ENCODE measurements at places on chromosomes 5 and 9.

DNA sequence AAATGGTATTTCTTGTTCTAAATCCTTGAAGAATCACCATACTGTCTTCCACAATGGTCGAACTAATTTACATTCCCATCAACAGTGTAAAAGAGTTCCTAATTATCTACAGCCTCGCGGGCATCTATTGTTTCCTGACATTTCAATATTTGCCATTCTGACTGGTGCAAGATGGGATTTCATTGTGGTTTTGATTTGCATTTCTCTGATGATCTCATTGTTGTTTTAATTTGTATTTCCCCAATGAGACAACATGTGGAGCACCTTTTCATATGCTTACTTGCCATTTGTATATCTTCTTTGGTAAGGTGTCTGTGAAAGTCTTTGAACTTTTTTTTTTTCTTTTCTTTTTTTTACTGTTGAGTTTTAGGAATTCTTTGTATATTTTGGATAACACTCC lies 473.6 kb downstream of the KCTD16 start:
- no peak for DNase-seq

- DNase-seq: no peak
Measured at GRCh38 chr5:106397700-106398099, 1273.0 kb downstream of the EFNA5 start.

DNA sequence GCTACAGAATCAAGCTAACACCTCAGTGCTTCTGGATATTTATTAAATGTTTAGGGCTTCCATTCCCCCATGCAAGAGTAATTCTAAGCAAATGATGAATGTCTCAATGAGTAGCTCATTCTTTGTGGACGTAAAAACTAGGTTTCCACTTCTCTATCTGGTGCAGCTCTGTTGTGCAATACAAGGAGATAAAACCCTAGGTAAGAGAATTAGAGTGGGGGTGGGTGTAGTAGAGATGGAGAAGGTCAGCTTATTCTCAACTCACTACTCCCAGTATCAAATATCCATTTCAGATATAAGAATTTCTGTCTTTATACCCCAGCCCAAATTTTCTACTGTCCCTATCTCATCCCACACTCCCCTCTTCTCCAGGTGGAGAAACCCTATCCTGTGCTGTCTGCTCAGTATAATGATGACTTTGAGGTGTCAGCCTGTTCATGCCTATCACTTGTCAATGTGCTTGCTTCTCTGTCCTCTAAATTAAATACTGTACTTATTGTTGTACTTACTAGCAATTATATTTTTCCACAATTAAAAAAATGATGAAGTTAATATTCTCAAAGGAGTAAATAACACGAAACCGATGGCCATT lies 4.3 kb upstream of the FYB1 start:
- no peak for DNase-seq

- DNase-seq: peak; percentile 28
Measured at GRCh38 chr9:83622939-83623678, at the start of gene IDNK. Gene IDNK (plus strand): TSS chr9:83623143. CDS start chr9:83623172, 29 bp downstream.

- no peak for DNase-seq
Measured at GRCh38 chr5:28313953-28314352, 1275.6 kb upstream of the CDH9 start.

DNA sequence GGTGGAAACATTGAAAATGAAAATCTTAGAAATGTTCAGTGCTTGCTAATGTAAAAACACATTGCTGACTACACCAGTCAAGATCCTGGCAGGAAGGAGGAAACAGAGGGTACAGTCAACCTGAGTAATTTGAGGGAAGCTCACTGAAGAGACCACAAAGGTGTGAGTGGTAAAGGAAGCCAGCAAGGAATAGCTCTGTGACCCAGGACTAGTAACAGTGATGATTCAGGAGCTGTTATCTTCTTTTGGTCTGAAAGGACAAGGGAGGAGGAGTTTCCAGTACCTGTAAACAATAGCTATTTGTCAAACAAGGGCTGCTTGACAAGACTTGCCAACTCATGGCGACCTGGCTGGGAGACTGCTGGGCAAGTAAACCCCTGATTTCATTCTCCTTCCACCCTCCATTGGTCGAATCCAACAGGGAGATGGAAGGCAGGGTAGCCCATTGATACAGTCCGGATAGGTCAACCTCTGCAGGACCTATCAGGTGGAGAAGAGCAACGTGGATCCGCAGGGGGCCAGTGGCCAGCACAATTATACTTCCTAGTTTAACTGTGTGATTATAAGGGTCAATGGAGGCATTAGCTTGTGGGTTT lies 68.1 kb downstream of the MAMDC2 start:
- no peak for DNase-seq

DNA sequence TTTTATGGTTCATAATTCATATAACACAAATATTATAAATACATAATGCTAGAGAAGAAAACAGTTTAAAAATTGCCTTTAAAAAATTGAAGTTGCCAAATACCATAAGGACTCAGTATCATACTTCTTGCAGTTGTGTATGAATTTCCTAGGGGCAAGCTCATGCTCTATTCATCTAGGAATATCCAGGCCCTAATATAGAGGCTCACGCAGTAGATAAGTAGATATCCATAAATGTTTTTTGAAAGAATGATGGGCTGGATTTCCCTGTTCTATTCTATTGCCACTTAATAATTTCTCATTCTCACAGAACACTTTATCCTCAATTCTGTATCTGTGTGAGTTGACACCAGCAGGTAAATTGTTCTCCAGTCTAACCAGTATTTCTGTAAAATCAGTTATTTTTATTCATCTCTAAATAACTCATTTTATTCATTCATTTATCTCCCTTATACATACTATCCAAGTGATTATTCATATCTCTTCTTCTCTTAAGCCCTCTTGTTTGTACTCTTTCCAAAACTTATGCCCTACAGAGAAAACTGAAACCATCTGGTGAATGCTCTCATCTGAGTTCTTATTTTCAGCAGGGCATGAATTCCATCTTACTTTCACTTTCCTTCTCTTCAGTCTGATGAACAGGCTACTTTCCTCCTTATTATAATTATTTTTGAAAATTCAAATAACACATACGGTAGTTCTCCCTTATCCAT lies 97.1 kb downstream of the SLC44A1 start:
- no peak for DNase-seq

DNA sequence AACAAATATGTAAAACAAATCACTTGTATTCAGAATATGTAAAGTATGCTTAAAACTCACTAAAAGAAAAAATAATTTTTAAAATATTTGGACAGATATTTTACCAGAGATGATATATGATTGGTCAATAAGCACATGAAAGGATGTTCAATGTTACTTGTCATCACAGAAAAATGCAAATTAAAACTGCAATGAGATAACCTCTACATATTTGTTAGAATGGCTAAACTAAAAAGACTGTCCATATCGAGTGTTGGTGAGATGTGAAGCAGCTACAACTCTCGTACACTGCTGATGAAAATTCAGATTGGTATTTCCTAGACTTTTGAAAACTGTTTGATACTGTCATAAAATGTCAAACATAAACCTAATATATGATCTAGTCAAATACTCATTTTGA lies 685.1 kb downstream of the DTWD2 start:
- no peak for DNase-seq

GRCh38 chr5:147921136-147921535 lies 14.8 kb upstream of the C5orf46 start:
- no peak for DNase-seq

- DNase-seq: no peak
Measured at GRCh38 chr5:147935032-147935431, 28.7 kb upstream of the C5orf46 start.
